ENCODE measurements at places on chromosomes 3 and 15.

DNA sequence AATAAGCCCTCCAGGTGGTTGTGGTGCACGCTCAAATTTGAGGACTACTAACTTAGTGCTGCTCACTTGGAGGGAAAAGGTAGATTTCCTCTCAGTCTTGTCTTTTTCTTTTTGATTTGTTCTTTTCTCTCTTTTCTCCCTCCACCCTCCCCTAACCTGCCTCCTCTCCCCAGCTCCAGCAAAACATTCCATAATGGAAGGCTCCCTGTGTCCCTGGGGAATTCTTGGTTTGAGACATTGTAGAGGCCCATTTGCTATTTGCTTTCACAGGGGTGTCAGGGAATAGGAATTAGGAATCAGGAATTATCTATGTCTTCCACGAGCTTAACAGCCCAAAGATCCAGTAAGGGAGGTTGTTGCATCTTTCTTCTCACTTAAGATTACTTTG, 136.8 kb upstream of the UMPS start:
- no peak for DNase-seq

DNA sequence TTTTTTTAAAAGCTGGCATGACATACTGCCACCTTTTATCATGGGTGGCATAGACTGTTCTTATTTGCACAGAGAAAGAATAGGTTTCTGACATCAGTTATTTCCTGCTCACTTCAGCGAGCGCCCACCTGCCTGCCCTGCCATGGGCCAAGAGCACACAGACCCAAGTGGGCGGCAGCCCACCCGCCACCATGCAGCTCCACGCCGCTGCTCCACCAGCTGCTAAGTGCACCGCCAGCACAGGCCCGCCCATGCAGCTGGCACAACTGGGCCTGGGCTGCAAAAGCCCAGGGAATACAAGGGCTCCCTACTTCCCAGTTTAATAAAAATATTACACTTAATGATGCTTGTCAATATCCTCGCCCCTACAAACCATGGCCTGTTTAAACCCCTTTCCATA, 15.4 kb downstream of the ZNF148 start:
- DNase-seq = no peak

DNA sequence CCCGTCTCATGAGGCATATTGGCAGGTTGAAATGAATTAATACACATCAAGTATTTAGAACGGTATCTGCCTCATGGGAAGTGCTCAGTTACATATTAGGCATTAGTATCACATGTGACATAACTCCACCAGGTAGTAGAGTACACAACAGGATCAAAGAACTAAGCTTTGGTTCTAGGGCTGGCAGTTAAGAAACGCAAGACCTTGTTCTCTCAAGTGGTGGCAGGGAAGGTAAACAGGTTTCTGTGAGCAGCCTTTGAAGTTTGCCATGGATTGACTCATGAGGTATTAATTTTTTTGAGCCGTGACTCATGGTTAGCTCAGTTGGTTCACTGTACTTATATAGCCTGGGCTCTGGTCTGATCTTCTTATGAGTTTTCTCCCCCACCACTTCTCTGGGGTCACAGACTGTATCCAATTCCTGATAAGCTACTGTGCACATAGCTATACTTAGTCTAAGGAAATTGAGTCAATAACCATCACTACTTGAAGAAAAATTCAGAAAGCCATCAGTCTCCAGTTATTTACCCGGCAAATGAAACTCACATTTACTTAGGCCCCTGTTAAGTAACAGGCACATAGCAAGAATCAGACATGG, 155.6 kb upstream of the STT3B start:
- DNase-seq = peak; percentile 6

DNA sequence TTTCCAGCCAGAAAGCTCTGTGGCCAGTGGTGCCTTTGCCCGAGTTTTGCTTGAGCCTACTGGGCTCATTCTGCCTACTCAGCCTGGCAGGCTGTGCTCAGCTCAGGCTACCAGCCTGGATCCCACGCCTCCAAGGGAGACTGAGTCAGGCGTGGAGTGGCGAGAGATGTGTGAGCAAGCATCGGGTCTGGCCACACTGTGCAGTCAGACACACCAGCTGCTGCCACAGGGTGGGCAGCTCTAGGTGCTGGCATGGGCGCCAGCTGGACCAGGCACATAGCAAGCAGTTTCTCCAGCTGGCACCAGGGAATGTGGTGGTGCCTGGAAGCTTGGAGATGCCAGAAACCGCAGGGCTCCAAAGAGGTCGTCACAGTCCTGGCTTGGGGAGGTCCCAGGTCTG, 498.5 kb upstream of the CNTN4 start:
- DNase-seq = no peak

DNA sequence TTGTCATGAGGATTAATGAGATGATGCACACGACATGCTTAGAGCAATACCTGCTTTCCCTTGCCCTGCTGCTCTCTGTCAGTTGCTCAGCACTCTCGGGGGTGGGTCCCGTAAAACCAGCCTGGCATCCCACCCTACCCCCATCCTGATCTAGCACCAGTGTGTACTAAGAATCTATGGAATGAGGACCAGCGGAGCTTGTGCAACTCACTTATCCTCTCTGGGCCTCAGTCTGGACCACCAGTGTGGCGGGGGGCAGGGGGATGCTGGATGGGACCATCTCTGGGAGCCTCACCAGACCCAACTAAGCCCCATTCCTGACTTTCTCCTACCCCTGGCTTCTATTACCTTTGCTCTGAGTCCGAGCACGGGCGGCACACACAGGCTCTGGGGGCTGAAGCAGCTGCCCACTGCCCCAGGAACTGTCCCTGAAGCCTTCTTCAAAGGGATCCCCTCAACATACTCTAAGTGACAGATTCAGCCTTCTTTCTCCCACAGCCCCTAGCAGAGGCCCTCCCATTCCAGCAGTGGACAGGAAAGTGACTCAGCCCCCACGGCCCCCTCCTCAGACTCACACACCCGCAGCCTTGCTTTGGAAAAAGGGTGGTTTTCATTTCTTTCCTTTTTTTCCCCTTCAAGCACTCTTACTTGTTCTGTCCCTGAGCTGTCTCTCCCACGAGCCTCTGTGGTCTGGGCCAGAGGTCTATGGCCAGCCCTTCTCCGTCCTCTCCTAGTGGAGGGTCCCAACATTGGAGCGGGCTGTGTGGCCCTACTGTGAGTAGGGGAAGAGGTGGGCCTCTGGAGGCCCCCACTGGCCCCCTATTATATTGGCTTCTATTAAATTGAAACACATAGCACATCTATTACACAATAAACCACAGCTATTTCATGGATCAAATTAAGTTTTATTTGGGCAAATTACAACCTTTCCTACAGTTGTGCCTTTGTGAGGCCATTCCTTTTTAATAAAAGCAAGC, 100.3 kb downstream of the SMAD6 start:
- DNase-seq = no peak
